ENCODE measurements at places on chromosomes 3 and 15.
A peak's percentile ranks its signal among the peaks of the same experiment; 100 is the strongest.

DNA sequence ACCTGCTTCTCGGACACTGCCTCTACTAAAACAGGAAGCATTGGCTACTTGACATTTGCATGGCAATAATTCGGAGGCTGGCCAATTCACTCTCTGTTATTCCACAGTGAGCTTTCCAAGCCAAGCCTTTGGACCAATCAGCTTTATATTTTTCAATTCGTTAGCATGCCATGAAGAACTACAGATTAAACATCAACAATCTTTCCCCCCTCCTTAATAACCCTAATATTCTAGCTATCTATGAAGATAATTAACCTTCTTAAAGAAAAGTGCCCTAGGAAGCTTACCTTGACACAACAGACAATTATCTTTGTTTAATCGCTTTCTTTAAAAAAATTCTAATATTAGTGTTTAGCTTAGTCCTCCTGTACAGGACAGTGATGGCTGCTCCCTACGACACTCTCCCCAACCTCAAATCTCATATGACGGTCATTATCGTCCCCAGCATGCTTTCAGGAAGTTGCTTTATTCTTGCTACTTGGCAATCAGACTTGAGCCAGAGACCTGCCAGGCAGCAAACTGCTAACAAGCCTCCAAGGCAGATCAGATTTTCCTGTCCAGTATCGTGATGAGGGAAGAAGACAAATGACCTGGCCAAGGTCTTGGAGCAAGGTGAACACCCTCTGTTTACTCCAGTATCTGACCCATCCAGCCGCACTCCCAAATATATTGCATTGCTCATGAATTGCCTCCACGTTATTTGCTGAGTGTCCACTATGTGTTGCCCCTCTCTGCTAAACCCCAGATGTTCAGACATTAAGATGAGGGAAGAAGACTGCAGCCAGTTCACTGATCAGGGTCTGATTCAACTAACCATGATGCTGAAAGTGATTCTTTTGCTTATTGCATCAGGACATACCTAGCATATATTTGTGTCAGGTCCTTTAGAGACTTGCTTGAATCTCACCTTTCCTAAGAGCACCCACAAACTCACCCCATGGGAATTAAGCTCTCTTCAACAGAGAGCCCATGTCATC, 68.1 kb upstream of the LPP start:
- no peak for DNase-seq

DNA sequence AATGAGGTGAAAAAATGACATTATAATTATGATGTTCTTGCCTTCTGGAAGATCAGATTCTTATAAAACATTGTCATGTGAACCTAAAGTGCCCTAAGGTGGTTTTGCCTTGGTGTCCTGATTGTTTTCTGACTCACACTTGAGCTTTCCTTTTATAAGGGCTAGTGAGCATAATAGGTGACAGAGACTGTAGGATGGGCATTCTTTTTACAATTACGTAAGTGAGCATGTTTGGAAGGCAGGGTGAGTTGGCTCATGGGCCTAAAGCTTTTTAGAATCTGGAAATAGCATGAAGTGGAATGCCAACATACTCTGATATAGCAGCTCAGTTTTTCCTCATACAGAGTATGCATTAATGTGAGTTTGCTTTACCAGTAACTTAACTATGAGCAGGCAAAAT, 41.2 kb downstream of the CRYBG3 start:
- peak; percentile 5 for DNase-seq

DNA sequence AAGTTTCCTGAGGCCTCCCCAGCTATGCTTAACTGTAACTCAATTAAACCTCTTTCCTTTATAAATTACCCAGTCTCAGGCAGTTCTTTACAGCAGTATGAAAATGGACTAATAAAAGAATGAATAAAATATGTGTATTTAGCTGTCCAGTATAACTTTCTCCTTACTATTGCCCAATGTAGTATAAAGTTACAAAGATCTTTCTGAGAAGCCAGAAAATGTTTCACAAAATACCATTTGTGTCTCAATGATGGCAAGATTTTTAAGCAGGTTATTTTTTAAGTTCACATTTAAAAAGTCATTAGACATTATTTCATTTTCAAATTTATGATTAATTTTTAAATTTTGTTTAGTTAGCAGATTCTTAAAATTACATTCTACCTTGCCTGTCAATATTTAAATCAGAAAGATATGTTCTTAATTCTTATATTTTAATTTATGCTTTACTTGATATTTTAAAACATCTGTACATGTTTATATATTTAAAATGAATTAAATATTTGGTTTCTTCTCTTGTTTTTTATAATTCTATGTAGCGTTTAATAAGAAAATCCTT, 189.2 kb downstream of the GBE1 start:
- no peak for DNase-seq

GRCh38 chr3:33231756-33232465, 13.3 kb upstream of the SUSD5 start:
- no peak for DNase-seq

DNA sequence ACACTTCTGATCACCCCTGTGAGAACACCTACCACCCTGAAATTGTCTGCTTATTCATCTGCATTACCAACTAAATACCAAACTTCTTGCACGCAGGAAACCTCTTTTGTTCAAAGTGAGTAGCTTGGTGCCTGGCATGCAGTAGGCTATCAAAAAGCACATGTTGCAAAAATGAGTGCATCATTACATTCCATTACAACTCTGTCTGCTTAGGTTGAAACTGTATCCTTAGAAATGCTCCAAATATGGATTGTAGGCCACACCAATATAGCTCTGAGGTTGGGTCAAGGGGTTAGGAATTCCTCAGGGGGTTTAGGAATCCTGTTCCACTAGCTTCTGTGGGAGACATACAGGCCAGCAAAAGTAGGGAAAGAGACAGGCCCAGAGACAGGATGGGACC, 107.2 kb downstream of the THRB start:
- peak; percentile 4 for DNase-seq

GRCh38 chr15:77546050-77546501, 86.6 kb downstream of the LINGO1 start:
- peak; percentile 75 for DNase-seq

All from HTR-8/SVneo (cell line).